WTC11 (cell line): ENCODE measurements at places on chromosomes 7 and 10. TPM values are rescaled to one million over a fixed set of nuclear protein-coding genes. Genes with fewer than 3 reads are reported as not detected.

EZH2 gene
- total RNA-seq, result 28.5 to 35.4 TPM (median 28.6 TPM) in 3 replicates

LRRD1 gene
- not detected in 3 replicates for total RNA-seq

PWWP2B gene
- total RNA-seq, result 12.2 to 14.1 TPM (median 13.6 TPM) in 3 replicates

CXCL12 gene
- total RNA-seq, result 52.4 to 64.3 TPM (median 59.6 TPM) in 3 replicates

ZNRF2 gene
- total RNA-seq, result 16.8 to 18.2 TPM (median 17.8 TPM) in 3 replicates

ENTPD7 gene
- 10.2 to 11.4 TPM (median 11.2 TPM) in 3 replicates for total RNA-seq

HABP2 gene
- total RNA-seq, result 0.09 to 0.18 TPM (median 0.09 TPM) in 3 replicates

GNAT3 gene
- not detected in 3 replicates for total RNA-seq

RARRES2 gene
- 193 to 230 TPM (median 197 TPM) in 3 replicates for total RNA-seq

CUZD1 gene
- 3.5 to 4.4 TPM (median 3.8 TPM) in 3 replicates for total RNA-seq

NUTM2A gene
- 0.32 to 0.68 TPM (median 0.48 TPM) in 3 replicates for total RNA-seq

NPY gene
- 0.37 to 0.63 TPM (median 0.46 TPM) in 3 replicates for total RNA-seq

STEAP4 gene
- total RNA-seq, result 0.09 to 0.18 TPM (median 0.17 TPM) in 3 replicates
